Stimulated activated naive CD8-positive, alpha-beta T cell treated with anti-CD3 and anti-CD28 coated beads, Interleukin-15, Interleukin-2, amounts not matched to agents 100 U/mL and 50 U/mL, for 24 hours (primary cell): ENCODE measurements at places on chromosomes 13 and 19.
A peak's percentile ranks its signal among the peaks of the same experiment; 100 is the strongest.

DNA sequence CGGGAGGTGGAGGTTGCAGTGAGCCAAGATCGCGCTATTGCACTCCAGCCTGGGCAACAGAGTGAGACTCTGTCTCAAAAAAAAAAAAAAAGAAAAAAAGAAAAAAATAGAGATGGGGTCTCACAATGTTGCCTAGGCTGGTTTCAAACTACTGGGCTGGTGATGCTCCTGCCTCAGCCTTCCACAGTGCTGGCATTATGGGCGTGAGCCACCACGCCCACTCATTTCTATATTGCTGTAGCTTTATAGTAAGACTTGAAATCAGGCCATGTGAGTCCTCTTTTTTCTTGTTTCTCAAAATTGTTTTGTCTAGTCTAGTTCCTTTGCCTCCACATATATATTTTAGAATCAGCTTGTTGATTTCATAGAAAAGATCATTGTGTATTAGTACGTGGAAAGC is 18.3 kb downstream of the DNM2 start:
- no peak for DNase-seq

GRCh38 chr13:28510066-28510465 is 15.1 kb upstream of the FLT1 start:
- DNase-seq: no peak

DNA sequence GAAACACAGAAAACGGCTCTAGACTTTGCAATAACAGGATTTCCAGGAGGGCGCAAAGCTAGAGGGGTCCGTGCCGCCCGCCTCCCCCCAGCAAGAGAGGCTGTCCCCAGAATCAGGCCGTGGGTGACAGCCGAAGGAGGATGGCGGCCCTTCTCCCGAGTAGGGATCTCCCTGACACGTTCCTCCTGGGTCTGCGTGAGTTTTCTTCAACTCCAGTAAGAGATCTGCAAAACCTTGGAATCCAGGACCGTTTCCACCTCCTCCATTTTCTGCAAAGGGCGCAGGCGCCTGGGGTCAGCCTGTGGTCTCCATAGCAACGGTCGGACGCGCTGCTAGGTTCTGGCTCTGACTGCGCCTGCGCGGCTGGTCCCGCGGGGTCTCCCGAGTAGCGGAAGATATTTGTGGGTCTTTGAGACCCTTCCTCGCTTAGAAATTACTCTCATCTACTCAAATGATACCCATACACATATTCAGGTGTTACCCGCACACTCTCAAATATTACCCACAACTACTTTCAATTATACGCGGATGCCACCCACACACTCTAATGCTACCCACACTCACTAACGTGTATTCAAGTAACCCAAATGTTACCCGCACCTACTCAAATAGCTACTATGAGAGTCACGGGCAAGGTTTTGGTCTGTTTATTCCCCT is 2.1 kb downstream of the PNMA8C start:
- peak; percentile 67 for DNase-seq

GRCh38 chr13:66405908-66406802 is 824.0 kb downstream of the PCDH9 start:
- no peak for DNase-seq

GRCh38 chr19:41753936-41754529 is 1.3 kb upstream of the CEACAM6 start:
- peak; percentile 77 for DNase-seq

- no peak for DNase-seq
These were observed 2.8 kb downstream of the KLF1 start for GRCh38 chr19:12884202-12884601.

DNA sequence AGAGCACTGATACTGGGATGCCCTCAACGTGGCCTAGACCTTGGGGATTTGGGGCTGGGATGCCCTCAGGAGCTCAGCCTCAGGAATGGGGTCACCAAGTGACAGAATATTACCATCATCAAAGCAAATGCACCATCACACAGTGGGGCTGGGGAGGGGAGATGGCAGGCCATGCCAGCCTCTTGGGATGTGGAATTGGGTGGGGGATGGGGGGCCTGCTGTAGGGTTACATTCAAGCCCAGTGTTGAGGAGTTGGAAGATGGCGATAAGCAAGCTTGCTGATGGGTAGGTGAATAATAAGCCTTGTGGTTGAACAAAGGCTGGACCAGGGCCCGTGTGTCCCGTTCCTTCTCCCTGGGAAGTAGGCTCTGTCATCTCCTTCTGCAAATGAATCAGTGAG is 69.1 kb upstream of the GPR12 start:
- DNase-seq: no peak

DNA sequence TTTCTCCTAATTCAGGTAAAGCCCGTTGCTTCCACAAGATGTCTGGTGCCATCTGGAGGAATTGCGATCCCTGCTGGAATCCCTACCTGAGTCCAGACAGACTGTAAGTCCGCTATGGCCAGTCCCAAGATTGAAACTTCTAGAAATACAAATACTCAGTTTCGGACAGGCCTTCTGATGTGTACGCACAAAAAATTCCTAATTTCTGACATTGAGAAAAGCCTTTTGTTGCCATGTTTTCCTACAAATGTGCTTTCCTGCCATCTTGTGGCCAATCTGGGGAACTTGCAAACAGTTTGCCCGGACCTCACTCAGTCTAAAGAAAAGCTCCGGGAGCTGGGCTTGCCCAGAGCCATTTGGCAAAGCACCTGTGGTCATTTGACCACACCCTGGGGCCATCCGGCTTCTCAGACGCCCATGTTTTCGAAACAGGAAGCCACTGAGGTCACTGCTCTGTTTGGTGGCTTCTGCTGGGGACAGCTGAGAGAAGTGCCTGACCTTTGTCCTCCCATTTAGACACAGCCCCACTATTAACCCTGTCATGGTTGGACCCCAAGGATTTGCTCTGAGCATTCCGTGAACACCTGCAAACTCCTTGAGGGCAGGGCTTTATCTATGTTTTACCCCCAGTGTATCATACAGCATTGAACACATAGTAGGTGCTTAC is 79.4 kb downstream of the SLC15A1 start:
- peak; percentile 50 for DNase-seq

GRCh38 chr13:24063281-24063877 is 97.1 kb upstream of the SPATA13 start:
- DNase-seq: no peak

DNA sequence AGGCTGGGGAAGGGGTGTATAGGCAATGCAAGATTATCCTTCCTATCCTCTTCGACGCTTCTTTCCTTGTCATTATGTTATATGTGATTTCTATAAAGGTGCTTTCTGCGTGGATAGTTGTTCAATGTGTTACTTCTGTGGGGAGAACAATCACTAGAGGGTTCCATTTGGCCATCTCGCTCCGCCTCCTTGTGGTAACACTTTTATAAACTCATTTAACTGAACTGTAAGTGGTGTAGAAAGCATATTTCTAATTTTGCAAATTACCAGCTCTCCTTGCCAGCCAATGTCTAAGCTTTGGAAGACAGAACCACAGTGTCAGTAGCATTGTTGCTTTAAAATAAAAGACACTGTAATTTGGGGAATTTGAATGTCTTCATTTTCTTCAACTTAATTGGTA is 1093.7 kb upstream of the MIR17HG start:
- no peak for DNase-seq

DNA sequence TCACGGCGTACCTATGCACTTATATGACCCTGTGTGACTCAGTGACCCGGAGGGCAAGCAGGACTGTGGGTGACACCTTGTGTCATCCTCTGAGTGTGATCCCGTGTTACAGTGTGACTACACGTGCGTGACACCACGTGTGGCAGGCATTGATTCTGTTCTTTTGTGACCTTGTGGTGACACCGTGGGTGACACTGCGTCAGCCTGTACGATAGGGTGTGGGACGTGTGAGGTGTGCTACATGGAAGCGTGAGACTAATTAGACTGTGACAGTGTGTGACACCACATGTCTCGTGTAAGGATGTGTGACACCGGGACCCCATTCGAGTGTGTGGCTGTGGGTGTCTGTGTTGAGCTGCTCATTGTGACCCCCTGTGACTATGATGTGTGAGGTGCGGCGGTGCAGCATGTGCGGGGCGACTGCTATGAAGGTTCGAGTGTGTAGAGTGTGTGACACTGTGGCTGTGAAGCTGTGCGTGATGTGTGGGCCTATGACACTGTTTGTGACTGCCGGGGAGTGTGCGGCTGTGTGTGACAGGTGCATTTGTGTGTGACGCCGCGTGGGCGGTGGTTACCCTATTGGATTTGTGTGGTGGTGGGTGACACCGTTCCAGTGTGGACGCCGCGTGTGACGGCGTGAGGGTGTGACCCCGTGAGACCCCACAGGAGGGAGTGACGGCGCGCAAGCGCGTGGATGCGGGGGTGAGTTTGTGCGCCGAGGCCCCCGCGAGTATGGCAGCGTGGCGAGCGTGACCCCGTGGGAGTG is 399 bp upstream of the SPTBN4 start:
- DNase-seq: peak; percentile 72

DNA sequence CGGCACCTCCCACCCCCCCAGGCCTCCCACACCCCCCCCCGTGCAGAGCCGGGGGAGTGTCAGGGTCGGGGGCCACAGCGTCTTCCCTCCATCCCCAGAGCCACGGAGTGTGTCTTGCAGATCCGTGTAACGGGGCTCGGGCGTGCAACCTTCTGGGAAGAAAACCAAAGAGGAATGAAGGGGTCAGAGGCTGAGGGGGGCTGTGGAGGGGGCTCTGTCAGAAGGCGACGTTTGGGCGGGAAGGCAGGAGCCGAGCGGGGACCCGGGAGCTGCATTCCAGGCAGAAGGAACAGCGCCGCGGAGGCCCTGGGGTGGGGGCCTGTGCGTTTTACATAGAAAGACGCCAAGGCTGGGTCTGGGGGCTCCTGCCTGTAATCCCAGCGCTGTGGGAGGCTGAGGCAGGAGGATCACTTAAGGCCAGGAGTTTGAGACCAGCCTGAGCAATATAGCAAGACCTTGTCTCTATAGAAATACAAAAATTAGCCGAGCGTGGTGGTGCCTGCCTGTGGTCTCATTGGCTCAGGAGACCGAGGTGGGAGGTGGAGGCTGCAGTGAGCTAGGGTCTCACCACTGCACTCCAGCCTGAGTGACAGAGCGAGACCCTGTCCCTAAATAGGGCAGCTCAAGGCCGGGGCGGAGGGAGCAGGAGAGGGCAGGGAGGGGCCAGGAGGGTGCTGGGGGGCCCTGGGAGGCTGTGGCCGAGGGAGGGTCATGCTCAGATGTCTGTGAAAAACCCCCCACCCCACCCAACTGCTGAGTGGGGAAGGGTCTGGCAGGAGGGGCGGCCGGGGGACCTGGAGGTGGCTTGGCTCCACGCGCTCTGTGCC is 27.8 kb downstream of the ARID3A start:
- no peak for DNase-seq

DNA sequence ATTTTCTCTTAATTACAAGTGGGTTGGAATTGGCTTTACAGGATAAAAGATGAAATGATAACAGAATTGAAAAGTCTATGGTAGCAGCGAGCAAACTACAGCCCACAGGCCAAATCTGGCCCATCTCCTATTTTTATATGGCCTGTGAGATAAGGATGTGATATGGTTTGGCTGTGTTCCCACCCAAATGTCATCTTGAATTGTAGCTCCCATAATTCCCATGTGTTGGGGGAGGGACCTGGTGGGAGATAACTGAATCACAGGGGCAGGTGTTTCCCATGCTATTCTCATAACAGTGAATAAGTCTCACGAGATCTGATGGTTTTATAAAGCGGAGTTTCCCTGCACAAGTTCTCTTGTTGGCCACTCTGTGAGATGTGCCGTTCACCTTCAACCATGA is 19.0 kb downstream of the CRYL1 start:
- DNase-seq: no peak

DNA sequence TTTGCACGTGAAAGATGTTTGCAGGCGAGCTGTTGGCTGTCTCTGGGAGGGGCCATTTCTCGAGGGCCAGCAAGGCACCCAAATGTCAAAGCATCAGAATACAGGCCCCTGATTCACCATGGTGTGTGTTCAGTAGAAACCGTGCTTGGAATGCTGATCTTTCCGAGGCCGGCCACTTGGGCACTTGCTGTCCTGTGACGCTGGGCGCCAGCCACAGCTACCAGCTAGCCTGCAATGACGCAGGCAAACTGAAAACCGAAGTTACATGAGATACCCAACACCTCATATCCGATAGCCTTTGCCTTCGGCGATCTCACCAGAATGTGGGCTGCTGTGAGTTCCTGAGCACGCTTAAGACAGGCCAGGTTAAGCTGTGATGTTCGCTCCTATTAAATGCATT is 12.0 kb downstream of the THOP1 start:
- DNase-seq: no peak

DNA sequence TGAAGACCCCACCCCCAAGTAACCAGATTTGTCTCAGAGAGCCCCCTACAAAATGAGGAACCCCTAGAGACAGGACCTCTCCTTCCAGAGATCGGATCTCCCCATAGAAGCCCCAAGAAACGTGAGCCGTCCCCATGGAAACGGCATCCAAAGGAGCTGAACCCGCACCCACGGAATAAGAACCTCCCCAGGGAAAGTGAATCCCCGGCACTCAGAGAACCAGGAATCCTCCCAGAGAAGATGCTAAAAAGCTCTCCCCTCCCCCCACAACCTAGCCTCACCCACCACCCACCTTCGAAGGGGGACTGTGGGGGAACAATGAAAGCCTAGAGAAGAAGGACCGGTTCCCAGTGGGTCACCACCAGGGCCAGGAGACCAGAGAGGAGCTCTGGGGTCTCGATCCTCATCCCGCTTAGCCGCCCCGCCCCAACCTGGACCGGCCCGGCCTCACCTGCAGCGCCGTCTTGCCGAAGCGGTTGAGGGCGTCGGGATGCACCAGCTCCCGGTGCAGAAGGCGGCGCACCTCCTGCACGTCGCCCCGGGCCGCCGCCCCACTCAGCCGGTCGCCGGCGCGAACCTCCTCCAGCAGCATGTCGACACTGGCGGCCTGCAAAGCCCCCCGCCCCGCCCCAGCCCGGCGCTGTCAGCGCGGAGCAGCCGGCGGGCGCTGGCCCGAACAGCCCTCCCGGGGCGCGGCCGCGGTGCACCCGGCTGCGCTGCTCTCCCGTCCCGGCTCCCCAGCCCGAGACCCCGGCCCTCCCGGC is 535 bp downstream of the CDKN2D start:
- DNase-seq: peak; percentile 72

DNA sequence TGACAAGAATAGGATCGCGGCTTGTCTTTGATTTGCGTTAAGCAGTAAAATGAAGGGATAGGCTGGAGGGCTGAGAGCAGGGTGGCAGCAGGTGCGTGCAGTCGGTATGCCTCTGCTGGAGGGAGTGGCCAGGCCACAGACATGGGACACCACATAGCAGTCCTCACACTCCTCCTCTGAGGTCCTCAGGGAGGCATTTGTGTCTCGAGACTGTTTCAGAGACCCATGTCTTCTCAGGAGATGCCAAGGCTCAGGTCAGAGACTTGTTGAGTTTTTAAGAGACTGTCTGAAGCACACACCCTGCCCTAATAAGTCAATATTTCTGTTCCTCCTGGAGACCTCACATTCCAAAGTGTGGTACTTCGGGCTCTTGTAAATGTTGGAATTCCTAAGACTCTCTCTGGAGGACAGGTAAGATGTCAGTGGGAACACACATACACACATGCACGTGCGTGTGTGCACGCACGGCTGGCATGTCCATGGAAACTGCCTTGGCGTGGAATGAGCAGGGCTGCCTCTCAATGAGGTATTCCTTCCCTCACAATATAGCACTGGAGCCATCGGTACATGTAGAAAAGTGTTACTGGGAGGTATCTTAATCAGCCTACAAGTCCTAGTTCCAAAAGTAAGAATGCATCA is 46.4 kb downstream of the COL4A2 start:
- DNase-seq: no peak

- no peak for DNase-seq
These were observed 119.4 kb downstream of the UQCRFS1 start for GRCh38 chr19:29093553-29093908.

- no peak for DNase-seq
These were observed 45.5 kb downstream of the COL4A1 start for GRCh38 chr13:110261166-110262081.

- DNase-seq: no peak
These were observed 6.8 kb downstream of the GIPC3 start for GRCh38 chr19:3591876-3592613.
